Mammary epithelial cell (primary cell): ENCODE measurements at places on chromosomes 13 and 19. TPM values are rescaled to one million over a fixed set of nuclear protein-coding genes. Genes with fewer than 3 reads are reported as not detected.

GRCh38 chr13:22081430-22081829 lies 410.6 kb downstream of the FGF9 start:
- DNase-seq, result no peak

The HOOK2 gene
- 63.6 and 84.8 TPM in 2 replicates for total RNA-seq

GRCh38 chr19:42628411-42629140 lies 33.9 kb upstream of the CEACAM8 start:
- DNase-seq, result no peak

GRCh38 chr13:32726374-32727037 lies 140.3 kb downstream of the PDS5B start:
- no peak for DNase-seq

DNA sequence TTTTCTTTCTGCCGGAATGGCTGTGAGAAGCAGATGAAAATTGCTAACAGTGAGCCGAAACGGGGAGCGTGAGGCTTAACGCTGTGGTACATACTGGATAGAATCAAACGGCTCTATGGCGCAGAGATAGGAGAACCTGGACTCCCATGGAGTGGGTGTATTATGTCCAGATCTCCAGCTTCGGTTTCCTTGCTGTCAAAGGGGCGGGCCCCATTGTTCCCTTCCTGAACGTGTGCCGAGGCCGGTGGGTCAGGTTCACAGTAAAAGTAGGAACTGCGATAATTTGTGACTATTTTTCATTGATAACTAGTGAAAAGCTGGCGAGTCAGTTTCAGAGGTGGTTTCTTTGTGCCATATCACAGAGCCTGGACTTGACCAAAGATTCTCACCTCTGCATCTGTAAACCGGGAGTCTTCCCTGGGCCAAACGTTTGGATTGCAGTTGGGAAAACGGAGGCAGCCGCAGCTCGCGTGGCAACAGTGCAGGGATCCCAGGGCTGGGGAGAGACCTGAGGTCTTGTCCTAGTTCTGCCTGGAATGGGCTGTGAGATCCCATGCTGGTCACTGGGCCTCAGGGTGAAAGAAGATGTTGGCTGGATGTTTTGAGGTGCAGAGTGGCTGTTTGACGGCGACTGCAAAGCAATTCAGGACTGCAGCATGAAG lies 752 bp downstream of the RPL18A start:
- DNase-seq, result no peak

- DNase-seq, result no peak
Measured at GRCh38 chr19:15588265-15588664, 26.8 kb upstream of the CYP4F8 start.

The RASAL3 gene
- not detected for total RNA-seq
